ENCODE measurements at places on chromosomes 2 and 18.

GRCh38 chr2:41521211-41521610, 526.6 kb upstream of the PKDCC start:
- DNase-seq = no peak

GRCh38 chr2:181077128-181077709, 96.8 kb downstream of the UBE2E3 start:
- peak; percentile 13 for DNase-seq

- no peak for DNase-seq
Measured at GRCh38 chr2:47964722-47965434, 58.6 kb upstream of the FBXO11 start.

DNA sequence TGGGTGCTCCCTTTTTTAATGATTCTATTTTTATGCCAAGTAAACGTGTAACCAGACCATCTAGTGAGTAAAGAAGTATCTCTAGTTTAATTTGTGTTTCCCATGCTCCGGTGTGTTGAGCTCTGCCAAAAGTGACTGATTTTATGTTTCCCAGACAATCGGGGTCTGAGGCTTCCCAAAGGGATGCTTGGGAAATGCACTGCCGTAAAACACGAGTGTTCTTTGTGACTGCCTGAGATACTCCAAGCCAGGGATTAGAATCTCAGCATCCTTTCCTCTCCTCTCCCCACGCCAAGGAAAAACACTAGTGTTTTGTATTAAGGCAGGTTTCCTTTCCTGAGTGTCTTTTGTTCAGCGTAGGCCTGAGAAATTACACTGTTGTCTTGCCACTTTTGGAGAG, 180.5 kb upstream of the NRP2 start:
- DNase-seq = no peak

DNA sequence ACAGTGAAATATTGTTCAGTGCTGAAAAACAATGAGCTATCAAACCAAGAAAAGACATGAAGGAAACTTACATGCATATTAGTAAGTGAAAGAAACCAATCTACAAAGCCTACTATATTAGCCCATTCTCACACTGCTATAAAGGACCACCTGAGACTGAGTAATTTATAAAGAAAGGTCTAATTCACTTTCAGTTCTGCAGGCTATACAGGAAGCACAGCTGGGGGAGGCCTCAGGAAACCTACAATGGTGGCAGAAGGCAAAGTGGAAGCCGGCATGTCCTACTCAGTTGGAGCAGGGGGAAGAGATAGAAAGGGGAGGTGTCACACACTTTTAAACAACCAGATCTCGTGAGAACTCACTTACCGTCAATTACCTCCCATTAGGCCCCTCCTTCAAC, 232.1 kb downstream of the TMX3 start:
- DNase-seq = no peak

GRCh38 chr2:121333834-121334558, 49.0 kb upstream of the TFCP2L1 start:
- no peak for DNase-seq

Measured in A549 (cell line).